Activated CD4-positive, CD25-positive, alpha-beta regulatory T cell treated with anti-CD3 and anti-CD28 coated beads, Interleukin-2, amount 50 U/mL, for 72 hours (primary cell): ENCODE measurements at places on chromosomes 2 and 18.

GRCh38 chr18:63152096-63152495, 167.5 kb downstream of the BCL2 start:
- DNase-seq = no peak

DNA sequence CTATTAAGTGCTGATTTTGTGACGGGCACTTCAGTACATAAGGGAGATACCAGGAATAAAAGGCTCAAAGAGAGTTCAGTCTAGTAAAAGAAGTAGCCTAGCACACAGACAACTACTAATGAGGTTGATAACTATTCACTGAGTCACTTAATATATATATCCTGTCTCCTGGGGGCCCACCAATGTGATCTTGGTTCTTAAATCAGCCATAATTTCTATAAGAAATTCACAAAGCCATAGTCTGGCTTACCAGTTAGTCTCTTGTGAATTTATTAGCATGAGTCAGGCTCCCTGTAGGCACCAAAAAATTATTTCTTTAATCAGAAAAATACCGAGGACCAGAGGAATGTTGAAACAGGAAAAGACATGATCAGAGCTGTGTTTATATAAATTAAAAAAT, 10.4 kb downstream of the KCNE4 start:
- DNase-seq = no peak

GRCh38 chr2:133842446-133842845, 274.2 kb upstream of the NCKAP5 start:
- no peak for DNase-seq

GRCh38 chr2:47172922-47173695, 18.0 kb upstream of the STPG4 start:
- DNase-seq = no peak

- DNase-seq = no peak
Measured at GRCh38 chr18:41315134-41315533, 639.9 kb upstream of the PIK3C3 start.

GRCh38 chr2:69743847-69744264, 1.9 kb downstream of the ANXA4 start:
- DNase-seq = no peak

DNA sequence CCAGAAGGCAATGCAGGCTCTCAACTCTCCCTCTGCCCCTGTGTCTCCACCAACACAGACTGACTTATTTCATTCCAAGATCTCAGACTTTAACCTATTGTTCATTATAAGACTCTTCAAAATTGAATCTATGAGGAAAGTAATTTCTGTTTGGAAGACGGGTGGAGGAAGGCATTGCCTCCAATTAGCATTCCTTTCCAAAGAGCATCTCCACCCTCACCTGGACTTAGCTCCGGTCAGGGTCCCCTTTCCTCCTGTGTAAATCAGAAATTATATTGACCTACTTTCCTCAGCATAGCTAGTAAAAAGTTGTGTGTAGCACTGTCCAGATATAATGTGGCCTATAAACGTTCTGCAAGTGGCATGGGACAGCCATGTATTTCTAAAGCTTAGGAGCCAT, 230.4 kb upstream of the ACVR2A start:
- DNase-seq = no peak

DNA sequence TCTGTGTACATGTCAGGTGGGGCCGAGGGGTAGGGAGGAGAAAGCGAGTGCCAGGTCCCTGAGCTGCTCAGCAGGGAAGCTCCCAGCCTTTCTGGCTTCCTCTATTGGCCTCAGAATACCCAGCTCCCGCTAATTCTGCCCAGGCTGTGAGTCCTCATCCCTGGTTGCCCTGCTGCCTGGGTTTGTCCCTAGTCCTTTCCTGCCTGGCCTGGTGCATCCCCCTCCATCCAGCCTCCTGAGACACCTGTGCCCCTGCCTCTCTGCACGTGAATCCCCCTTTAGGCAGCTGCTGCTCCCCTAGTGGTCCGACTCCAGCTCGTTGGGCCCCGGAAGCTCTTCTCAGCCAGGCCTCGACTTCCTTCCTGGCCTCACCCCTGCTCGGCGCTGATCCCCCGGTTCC, 54.6 kb downstream of the INHBB start:
- DNase-seq = no peak

DNA sequence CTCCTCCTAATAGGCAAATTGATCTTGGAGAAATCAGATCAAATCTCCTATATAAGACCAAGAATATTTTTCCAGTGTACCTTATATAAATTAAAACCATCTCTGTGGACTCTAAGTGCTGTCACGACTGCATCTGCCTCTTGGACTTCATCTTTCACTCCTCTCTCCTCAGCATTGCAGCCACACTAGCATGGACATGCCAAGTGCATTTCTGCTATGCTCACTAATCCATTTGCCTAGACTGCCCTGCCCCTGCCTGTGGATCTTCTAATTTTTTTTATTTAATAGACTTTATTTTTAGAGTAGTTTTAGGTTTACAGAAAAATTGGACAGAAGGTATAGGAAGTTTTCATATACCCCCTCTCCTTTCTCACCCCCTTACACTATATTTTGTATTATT, 146.7 kb upstream of the VWC2L start:
- no peak for DNase-seq

DNA sequence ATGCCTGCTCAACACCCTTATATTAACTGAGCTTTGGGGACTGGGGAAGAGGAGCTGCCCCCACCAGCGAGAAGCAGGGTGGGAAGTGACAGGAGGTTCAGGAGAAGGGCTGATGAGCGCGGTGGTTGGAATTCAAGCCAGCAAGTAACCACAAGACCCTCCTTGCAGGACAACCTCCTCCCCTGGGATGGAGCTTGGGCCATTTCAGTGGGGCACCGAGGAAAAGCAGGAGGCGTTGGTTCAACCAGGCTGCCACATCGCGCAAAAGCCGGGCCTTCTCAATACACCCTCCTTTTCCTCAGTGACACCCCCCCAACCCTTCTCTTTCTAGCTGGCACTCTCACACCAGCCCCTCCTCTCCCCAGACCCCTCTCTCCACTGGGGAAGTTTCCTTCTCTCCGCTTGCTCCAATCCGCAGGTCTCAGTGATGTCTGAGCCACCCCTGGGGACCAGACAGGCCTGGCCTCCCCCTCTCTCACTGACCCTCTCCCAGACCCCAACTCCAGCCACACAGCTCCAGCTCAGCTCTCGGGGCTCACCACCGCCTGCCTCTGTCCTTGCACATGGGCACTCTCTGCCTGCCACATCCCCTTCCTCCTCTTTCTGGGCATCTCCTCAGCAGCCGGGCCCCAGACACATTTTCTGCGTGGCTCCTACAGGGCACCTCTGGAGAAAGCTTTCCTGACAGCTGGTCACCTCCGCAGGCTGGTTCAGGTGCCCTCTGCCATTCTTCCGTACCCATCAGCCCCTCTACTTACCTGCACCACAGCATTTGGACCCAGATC, 44.5 kb downstream of the KCNF1 start:
- DNase-seq = no peak

DNA sequence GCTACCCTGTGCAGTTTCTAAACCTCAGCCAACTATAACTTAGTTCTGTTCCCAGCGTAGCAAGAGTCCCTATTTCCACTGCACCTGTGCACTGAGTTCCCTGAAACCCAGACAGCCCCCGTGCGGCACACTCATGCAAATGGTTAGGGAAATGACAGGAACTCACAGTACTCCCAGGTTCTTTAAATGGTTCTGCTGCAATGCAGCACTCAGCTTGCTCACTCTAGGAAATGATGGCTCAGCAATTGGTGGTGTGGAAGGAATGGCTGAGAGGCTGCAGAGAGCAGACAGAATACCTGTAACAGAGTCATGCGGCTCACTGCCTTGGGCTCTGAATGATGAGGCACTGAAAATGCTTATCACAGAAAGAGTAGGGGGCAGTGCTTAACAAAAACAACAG, 143.0 kb downstream of the RAD51AP2 start:
- DNase-seq = no peak

- no peak for DNase-seq
Measured at GRCh38 chr2:19156646-19157045, 201.8 kb downstream of the OSR1 start.

DNA sequence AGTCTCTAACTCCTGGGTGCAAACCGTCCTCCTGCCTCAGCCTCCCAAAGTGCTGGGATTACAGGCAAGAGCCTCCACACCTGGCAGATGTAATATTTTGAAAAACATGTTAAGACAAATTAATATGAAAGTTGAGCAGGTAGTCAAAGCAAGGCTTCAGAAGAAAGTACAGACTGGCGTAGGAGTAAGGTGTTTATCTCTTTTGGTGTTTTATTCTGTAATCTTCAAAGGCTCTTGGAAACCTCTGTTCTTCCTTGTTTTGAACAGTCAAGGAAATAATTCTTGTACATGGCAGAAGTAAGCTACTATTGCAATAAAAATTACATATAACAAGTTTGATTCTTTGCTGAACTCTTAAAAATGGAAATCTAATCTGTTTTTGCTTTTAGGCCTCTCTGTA, 5.3 kb downstream of the RNF138 start:
- no peak for DNase-seq
